ENCODE measurements at places on chromosomes 11 and 22.

GRCh38 chr22:47797342-47797945, 1035.0 kb downstream of the TBC1D22A start:
- no peak for DNase-seq

DNA sequence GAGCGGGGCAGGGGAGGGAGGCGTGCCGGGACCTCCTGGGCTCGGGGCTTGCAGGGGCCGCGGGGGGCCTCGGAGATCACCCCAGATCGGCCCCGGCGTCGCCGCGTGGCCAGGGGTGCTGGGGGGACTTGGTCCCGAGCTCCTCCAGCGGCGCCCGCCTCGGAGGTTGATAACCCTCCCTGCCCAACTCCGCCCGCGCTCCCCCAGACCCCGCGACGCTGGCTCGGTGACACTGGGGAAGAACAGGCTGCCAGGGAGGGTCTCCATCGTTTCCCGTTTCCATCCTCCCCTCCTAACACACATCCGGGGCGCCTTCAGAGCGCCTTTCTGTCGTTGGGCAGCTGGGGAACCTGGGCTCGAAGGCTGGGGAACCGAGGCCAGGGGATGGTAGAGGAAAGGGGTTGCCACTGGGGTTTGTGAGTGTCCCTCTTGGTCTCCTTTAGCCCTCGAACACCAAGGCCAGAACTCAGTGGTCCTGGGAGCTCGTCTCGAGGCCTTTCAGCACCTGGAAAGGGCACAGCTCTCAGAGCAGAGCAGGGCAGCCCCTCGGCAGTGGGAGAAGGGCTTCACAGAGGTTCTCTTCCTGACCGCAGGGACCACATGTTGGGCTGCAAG, 431 bp downstream of the SLC37A2 start:
- no peak for DNase-seq

DNA sequence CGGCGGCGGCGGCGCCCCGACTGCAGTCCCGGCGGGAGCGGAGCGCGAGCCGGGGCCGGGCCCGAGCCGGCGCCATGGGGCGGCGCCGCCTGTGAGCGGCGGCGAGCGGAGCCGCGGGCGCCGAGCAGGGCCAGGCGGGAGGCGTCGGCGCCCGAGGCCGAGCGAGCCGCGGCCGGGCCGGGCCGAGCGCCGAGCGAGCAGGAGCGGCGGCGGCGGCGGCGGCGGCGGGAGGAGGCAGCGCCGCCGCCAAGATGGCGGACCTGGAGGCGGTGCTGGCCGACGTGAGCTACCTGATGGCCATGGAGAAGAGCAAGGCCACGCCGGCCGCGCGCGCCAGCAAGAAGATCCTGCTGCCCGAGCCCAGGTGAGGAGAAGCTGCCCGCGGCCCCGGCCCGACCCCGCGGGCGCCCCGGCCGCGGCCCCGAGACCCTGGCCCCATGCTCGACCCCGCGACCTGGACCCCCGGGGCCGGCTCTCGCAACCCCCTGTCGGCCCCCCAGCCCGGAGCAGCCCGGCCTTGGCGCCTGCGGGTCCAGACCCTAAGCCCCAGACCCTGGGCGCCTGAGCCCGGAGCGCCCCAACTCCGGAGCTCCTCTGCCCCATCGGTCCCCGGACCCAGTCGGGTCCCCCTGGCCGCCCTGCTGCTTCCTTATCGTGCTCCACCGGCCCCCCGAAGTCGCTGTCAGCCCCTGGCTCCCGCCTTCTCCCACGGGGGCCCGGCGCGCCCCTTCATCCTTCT, at the start of gene GRK2:
TSS of gene GRK2 (plus strand) at position 25 of the 739 bp plus-strand sequence. CDS start at position 252, 227 bp downstream.
- peak; percentile 54 for DNase-seq

- no peak for DNase-seq
These were observed 79.3 kb upstream of the SORL1 start for GRCh38 chr11:121372671-121373429.

GRCh38 chr11:94781837-94782236, 13.7 kb downstream of the AMOTL1 start:
- no peak for DNase-seq

- no peak for DNase-seq
These were observed 72.1 kb downstream of the ZC3H12C start for GRCh38 chr11:110165039-110165925.

DNA sequence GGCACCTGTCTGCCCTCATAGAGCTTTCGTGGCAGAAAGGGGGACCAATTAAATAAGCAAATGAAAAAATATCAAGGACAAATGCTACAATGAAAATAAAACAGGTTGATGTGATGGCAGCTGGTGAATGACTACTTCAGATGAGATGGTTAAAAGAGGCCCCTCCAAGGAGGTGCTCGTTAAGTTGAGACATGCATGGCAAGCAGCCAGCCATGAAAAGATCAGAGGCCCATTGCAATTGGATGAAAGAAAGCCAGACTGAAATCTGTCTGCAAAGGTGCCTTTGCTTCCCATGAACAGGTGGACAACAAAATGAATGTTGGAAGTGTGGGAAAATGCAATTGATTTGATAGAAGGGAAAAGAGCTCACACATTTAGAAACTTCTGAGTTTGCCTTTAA, 848 bp upstream of the TRPC6 start:
- DNase-seq = peak; percentile 76

- no peak for DNase-seq
These were observed 133.0 kb downstream of the WNT7B start for GRCh38 chr22:45843986-45844385.

- DNase-seq = no peak
These were observed 20.5 kb upstream of the ISX start for GRCh38 chr22:35045451-35045850.

Measured in thyroid gland (tissue), 4 donors.